ENCODE measurements at places on chromosomes 5 and 9.

DNA sequence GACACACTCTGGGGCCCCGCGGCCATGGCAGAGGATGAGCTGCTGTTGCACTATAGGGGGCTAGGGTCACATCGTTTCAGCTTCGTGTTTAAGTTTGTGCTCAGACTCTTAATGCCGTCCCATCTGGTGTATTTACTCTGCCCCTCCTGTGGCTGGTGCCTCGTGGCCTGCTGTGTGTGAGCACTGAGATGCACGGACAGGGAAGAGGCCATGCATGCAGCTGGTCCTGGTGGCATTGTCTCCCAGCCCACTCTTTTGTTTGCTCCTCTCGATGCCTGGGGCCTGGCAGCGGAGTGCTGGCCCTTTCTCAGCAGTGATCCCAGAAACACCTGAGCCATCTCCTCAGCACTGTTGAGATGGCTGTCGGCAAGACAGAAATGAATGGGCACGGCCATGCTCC lies 30.0 kb upstream of the PHF2 start:
- DNase-seq, result no peak

DNA sequence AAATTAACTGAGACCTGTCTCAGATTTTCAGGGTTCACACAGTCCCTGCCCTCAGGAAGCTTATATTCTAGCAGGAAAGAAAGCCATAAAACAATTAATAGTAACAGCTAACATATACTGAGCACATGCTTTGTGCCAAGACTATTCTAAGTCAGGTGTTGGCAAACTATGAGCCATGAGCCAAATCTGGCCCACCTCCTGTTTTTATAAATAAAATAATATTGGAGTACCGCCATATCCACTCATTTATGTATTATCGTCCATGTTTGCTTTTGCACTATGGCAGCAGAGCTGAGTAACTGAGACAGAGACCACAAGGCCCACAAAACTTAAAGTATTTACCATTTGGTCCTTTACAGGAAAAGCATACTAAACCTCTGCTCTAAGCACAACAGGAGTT lies 83.3 kb upstream of the TRIO start:
- DNase-seq, result no peak

DNA sequence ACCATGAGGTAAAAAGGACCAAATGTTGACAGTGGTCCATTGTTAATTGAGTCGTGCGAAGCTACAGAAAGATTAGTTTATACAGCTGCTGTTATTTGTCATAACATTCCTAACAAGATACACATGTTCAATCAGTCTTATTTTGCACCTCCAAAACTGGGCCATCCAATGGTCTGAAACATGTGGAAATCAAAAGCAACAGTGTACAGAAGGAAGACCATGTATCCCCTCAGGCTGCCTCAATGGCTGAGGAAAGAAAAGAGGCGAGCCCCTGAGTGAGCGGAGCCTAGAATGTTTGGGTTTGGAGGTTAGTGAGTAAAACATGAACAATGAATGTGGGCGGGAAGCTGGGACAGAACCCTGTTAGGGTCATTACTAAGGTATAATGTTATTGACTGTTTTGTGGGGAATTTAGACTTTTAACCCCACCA lies 35.6 kb downstream of the NFIB start:
- DNase-seq, result no peak

- DNase-seq, result no peak
Measured at GRCh38 chr9:131203431-131204218, 72.7 kb downstream of the FAM78A start.

GRCh38 chr9:137053944-137054931 lies at the start of gene ENTPD2:
ENTPD2 (minus strand) TSS chr9:137054061; CDS start chr9:137053997, 64 bp downstream.
- no peak for DNase-seq

- DNase-seq, result no peak
Measured at GRCh38 chr5:50663636-50664035, 2.8 kb upstream of the PARP8 start.
